ENCODE measurements at places on chromosomes 4 and X.

DNA sequence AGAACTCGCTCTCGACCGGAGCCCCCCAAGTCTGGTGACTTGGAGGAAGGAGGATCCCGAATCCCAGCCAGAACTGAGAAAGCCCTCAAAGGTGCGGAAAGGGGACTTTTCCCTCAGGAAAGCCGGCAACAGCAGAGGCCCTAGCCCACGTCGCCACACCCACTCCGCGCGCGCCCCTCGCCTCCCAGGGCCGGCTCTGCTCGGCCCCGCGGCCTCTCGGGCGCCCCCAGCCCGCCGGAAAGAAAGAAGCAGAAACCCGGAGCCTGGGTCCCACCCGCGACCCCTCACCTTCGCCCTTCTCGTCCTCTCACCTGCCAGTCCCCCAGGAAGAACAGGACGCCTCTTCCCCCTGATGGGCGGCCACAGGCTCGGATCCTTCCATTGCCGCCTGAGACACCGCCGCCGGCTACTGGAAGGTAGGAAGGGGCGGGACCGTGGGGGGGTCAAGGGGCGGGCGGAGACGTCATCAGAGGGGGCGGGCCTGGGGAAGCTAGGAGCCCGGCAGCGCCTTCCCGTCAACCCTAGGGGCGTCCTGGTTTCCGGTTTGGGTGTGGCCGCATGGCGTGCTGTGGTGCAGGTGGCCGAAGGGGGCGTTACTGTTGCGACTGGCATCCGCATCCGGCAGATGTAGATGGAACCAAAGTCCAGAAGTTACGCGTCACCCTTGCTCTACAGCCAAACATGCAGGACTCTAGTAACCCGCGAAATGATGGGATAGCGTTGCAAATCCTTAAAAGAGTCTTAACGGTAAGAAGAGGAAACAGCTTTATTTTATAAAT lies at the start of gene UBA6:
TSS of gene UBA6 (minus strand) at position 418 of the 779 bp plus-strand sequence. CDS start at position 382, 36 bp downstream.
- no peaks in the 10 kb centered on the region for H3K27me3 ChIP-seq
- H3K4me1 ChIP-seq: peaks cover 10% of the 10 kb centered on the region
- DNase-seq: peak; percentile 92
- H3K36me3 ChIP-seq: peaks cover 5% of the 10 kb centered on the region
- H3K27ac ChIP-seq: peak within 1 kb of the TSS; percentile 85
- H3K4me3 ChIP-seq: peak within 1 kb of the TSS; percentile 73

DNA sequence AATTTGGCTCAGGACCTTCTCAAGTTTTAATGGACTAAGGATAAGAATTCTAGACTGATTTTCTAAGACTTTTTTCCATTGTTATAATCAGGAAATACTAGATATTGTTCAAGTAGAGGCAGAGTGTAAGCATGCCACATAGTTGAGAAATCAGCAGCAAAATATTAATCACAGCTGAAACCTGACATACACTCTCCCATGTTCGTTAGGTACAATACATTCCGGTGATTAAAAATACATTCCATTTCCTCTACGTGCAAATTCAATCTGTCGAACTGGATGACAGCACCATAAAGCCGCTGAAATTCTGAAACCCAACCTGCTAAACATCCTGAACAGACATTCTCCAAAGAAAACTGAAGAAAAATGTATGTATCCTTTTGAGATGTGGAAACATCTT lies 587.6 kb upstream of the DIPK2B start:
- no peak overlapping the region for H3K4me3 ChIP-seq
- no peaks in the 10 kb centered on the region for H3K4me1 ChIP-seq
- H3K36me3 ChIP-seq: no peaks in the 10 kb centered on the region
- DNase-seq: no peak

DNA sequence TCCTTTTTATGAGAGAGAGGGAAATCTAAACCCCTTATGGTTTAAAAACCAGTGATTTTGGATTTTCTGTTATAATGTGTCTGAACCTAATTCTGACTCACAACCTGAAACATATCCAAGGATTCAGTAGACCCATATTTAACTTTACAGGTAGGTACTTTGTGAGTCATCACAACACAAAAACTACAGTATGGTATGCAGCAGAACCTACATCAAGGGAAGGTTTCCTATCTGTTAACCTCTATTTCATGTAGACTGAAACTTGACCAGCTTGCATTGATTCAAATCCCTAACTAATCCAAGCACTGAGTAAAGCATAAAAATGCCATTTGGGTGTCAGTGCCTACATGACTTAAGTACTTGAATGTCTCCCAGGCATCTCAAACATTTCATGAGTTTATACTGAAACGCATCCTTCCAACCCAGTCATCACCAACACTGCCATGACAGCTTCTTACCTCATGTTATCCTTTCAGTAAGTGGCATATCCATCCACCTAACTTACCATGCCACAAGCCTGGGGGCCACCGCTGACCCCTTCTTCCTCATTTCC lies 4.3 kb upstream of the ARHGAP10 start:
- no peaks in the 10 kb centered on the region for H3K36me3 ChIP-seq
- no peak overlapping the region for H3K4me3 ChIP-seq
- no peaks in the 10 kb centered on the region for H3K27me3 ChIP-seq
- no peak for DNase-seq
- no peak overlapping the region for H3K27ac ChIP-seq

DNA sequence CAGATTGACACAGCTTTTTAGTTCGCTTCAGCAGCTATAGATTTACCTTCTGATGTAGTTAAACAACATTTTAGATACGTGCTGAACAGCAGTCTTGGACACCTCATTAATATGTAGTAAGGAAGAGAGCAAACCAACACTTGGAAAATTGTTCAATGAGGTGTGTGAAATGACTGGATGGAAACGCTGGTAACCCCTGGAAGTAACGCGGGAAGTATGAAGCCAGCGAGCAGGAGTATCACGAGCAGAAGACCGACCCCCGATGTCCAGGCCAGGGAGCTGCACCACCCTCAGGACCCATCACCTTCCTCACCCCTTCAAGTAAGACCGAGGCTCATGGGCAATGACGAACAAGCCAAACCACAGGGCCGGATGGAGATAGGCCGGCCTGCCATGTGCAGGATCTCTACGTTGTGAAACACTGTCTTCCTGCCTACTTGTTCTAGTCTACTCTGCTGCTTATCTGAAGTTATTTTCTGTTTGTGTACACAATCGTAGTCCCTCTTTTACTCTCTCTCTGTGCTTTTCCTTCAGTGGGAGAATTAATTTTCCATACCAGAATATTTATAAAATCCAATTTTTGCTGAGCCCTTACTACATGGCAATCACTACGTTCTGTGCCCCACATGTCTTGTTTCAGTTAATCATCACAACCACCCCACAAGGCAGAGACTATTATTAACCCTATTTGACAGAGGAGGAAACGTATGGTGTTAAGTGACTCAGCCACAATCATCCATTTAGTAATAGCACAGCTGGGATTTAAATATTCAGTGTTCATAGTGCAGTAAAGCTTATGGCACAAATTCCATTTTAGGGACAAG lies 221.7 kb downstream of the APBB2 start:
- no peaks in the 10 kb centered on the region for H3K36me3 ChIP-seq
- no peak overlapping the region for H3K4me3 ChIP-seq
- no peaks in the 10 kb centered on the region for H3K27me3 ChIP-seq
- H3K27ac ChIP-seq: no peak overlapping the region
- no peak for DNase-seq

DNA sequence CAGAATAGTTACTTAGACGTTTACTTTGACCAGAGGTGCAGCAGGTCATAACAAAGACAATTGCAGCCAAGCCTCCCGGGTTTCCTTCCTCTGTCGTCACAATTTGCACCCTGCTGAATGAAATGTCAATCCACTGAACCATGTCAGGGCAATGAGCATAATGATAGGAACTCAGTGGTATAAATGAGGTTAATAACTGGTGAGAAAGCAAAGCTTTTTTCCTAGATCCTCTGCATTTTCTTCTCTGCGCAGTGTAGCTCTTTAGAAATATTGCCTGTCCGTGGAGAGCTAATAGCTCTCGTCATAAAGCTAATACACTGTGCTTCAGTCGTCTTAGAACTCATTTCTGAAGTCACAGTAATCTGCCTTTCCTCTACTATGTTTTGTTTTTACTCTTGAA lies 1960.1 kb upstream of the ADGRL3 start:
- H3K4me1 ChIP-seq: no peaks in the 10 kb centered on the region
- H3K4me3 ChIP-seq: no peak overlapping the region
- H3K27me3 ChIP-seq: no peaks in the 10 kb centered on the region
- no peaks in the 10 kb centered on the region for H3K36me3 ChIP-seq
- H3K27ac ChIP-seq: no peak overlapping the region

DNA sequence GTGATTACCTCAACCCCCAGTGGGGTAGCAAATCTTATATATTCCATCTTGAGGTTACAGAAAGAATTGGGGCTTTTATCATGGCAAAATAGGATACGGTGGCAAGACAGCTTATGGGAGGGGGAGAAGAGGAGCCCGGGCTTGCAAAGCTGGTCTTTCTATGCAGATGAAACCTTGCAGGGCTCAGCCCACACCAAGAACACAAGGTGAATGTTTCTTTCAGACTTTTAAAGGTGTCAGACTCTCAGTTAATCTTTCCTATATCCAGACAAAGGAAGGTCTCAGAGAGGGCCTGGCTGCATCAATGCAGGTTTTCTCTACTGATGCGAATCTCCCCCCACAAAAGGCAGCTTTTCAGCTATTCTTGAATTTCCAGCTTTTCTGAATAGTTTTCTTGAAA lies 59.9 kb upstream of the WDR17 start:
- no peak overlapping the region for H3K27ac ChIP-seq
- no peaks in the 10 kb centered on the region for H3K36me3 ChIP-seq
- no peak for DNase-seq
- H3K4me3 ChIP-seq: no peak overlapping the region

GRCh38 chrX:31433856-31434255 lies 362.0 kb upstream of the FTHL17 start:
- no peak overlapping the region for H3K27ac ChIP-seq
- no peaks in the 10 kb centered on the region for H3K36me3 ChIP-seq
- no peaks in the 10 kb centered on the region for H3K4me1 ChIP-seq
- no peak for DNase-seq

Measured in naive thymus-derived CD4-positive, alpha-beta T cell (primary cell).